ENCODE measurements at places on chromosomes 6 and 20.
A peak's percentile ranks its signal among the peaks of the same experiment; 100 is the strongest.

- DNase-seq = no peak
These were observed 18.9 kb downstream of the SYTL3 start for GRCh38 chr6:158668707-158669103.

DNA sequence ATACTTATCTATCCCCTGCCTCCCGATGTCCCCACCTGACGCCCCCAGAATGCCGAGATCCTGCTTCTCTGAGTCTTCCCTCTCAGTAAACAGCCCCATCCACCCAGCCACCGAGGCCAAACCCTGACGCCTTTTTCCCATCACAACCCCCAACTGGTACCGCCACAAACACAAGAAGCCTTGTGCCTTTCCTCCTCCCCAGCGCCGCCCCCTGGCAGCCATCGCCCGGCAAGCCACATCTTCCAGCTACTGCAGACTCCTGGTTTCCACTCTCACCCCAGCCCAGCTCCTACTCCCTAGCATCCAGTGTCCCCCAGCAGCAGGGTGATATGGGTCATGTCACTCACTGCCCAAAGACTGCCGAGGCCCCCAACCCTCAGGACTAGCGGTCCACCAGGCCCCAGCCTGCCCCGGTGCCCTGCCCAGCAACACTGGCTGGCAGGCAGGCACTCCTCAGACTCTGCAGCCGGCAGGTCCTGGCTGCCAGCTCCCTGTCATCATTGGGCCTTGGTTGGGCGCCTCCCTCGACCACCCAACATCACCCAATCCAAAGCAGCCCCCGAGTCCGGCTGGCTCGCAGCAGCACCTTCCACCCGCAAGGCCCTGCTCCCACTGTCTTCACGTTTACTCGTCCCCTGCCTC is 11.2 kb downstream of the TCFL5 start:
- no peak for DNase-seq

GRCh38 chr6:158539881-158540280 is 20.0 kb upstream of the TMEM181 start:
- no peak for DNase-seq

GRCh38 chr20:22584922-22585785 is 782 bp upstream of the FOXA2 start:
- peak; percentile 80 for DNase-seq

GRCh38 chr6:1426416-1426815 is 37.0 kb downstream of the FOXF2 start:
- no peak for DNase-seq

- peak; percentile 83 for DNase-seq
These were observed 42.4 kb downstream of the SLC2A10 start for GRCh38 chr20:46751856-46752255.

- DNase-seq = no peak
These were observed 48.6 kb upstream of the NAA20 start for GRCh38 chr20:19968466-19969073.

Data from SHP77 (cell line).